Mucosa of descending colon (tissue), 3 donors: ENCODE measurements at places on chromosomes 1 and 21. TPM values are rescaled to one million over a fixed set of nuclear protein-coding genes. Genes with fewer than 3 reads are reported as not detected.
A peak's percentile ranks its signal among the peaks of the same experiment; 100 is the strongest.

The AK5 gene
- total RNA-seq, result 3.0 TPM

The MYOG gene
- total RNA-seq, result not detected

The STPG1 gene
- total RNA-seq, result 25.4 TPM

The CFHR2 gene
- not detected for total RNA-seq

DNA sequence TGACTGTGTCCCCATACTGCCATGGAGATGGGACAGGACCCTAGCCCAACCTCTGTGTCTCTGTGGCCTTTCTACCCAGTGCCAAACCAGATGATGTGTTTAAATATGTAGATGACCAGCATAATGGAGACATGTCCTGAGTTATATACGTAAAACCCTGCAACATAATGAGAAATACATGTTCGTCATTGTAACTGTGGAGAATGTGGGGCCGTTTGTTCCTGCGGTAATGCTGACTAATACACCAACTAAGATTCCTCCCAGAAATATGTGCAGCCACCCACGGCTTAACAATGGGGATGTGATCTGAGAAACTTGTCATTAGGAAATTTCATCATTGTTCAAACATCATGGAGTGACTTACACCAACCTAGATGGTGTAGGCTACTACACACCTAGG, 71.7 kb upstream of the SIM2 start:
- no peak for DNase-seq

- no peak for DNase-seq
Measured at GRCh38 chr1:41907446-41907845, 11.3 kb downstream of the HIVEP3 start.

- no peak for DNase-seq
Measured at GRCh38 chr1:236854605-236854983, 59.5 kb downstream of the MTR start.

- DNase-seq, result no peak
Measured at GRCh38 chr1:110069404-110070281, 829 bp downstream of the ALX3 start.

GRCh38 chr21:25997788-25998611, 172.6 kb downstream of the APP start:
- peak; percentile 55 for DNase-seq

DNA sequence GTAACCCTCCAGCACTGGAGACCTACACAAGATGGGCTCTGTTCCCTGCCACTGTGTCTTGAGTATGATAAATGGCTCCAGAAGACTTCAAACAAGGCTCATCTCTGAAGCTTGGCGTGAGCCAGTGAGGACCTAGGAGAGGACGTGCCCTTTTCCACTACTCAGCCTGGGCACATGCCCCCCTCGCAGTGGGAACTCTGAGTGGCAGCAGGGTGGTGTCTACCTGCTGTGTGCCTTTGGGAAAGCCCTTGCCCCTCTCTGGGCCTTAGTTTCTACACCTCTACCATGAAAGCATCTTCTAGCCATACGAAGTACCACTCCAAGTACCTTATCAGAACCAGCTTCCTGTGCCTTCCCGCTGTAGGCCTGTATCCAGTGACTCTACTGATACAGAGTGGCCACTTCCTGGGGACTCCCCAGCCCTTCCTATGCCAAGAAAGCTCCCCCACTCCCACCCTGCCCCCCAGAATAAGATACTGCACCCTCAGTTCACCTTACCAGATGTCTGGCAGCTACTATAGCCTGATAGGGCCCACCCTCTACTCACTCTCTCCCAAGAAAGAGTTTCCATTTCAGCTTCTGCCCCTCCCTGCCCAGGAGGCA, 3.1 kb upstream of the MOB3C start:
- DNase-seq, result no peak

- peak; percentile 67 for DNase-seq
Measured at GRCh38 chr1:54768093-54768492, 3.8 kb upstream of the PARS2 start.
